ENCODE measurements at places on chromosomes 11 and 22.

- DNase-seq: peak; percentile 72
Observed at GRCh38 chr11:41666951-41667653, 207.7 kb upstream of the LRRC4C start.

GRCh38 chr11:95434489-95435057 is 203.6 kb upstream of the SESN3 start:
- DNase-seq: no peak

- no peak for DNase-seq
Observed at GRCh38 chr11:7606496-7606895, 66.8 kb downstream of the CYB5R2 start.

- DNase-seq: no peak
Observed at GRCh38 chr11:9789910-9790309, 126.0 kb downstream of the SWAP70 start.

GRCh38 chr11:13336246-13336878 is 58.8 kb downstream of the BMAL1 start:
- DNase-seq: no peak

GRCh38 chr11:24747275-24748251 is 250.7 kb downstream of the LUZP2 start:
- no peak for DNase-seq

DNA sequence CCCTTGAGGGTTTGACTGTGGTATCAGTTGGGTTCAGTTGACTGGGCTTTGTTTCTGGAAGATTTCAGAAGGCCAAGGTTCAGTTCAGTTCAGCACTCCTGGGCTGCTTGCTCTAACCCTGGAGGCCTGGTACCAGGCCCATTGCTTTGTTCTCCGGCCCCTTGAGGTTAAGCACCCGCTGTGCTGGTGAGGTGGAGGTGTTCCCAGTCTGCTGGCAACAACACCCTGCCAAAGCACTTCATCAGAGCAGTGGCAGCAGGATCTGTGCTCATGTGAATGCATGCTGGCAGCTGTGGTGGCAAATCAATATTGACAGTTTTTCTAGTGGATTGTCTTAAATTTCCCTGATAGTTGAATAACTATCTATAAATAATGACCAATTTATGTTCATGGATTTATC is 3.8 kb upstream of the SCGB1D1 start:
- no peak for DNase-seq

- DNase-seq: peak; percentile 90
Observed at GRCh38 chr11:8258784-8259183, 4.9 kb downstream of the LMO1 start.

- no peak for DNase-seq
Observed at GRCh38 chr11:8823174-8823742, 87.7 kb upstream of the AKIP1 start.

DNA sequence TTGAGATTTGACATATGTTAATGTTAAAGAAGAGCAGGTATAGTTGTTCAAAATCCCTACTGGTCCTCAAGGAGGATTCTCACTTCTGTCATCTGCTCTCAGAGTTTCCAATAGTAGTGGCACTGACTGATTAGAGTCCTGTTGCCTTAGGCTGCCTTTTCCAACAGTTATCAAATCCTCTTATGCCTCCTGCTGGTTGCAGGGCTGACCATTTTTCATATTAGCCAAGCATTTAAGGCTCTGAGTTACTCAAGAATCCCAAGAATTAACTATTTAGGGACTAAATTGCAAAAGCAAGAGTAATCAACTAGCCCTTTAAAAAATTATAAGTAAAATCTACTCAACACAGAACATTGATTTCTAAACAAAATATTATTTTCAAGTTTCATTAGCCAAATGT is 212.0 kb upstream of the CHORDC1 start:
- no peak for DNase-seq

- DNase-seq: no peak
Observed at GRCh38 chr11:10371926-10372641, 67.2 kb downstream of the ADM start.
